Sigmoid colon (tissue), 7 donors: ENCODE measurements at places on chromosomes 7 and 10. TPM values are rescaled to one million over a fixed set of nuclear protein-coding genes. Genes with fewer than 3 reads are reported as not detected.
A peak's percentile ranks its signal among the peaks of the same experiment; 100 is the strongest.

LIPF gene
- total RNA-seq, result not detected

SPDYE1 gene
- total RNA-seq, result not detected

ZNF727 gene
- 3.4 TPM for total RNA-seq

CYP2W1 gene
- total RNA-seq, result 0.83 TPM

XRCC2 gene
- total RNA-seq, result 0.55 TPM

UPK3BL2 gene
- total RNA-seq, result 10.9 TPM

PNLIP gene
- total RNA-seq, result not detected

STAG3 gene
- 0.14 TPM for total RNA-seq

GARIN1A gene
- 3.0 TPM for total RNA-seq

FFAR4 gene
- total RNA-seq, result 0.99 TPM

FKBP6 gene
- not detected for total RNA-seq

DNA sequence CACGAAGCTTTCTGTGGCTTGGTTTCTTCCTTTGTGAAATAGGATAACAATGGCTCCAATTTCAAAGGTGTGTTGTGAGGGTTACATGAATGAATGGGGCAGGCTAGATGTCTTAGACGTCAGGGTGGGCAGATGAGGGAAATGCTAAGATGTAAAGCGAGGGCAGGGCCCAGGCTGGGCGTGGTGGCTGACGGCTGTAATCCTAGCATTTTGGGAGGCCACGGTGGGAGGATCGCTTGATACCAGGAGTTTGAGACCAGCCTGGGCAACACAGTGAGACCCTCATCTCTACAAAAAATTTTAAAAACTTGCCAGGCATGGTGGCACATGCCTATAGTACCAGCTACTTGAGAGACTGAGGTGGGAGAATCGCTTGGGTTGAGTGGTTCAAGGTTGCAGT lies 607.7 kb upstream of the FOXK1 start:
- H3K4me1 ChIP-seq, result no peaks in the 10 kb centered on the region
- no peak overlapping the region for H3K4me3 ChIP-seq
- H3K36me3 ChIP-seq, result no peaks in the 10 kb centered on the region
- no peaks in the 10 kb centered on the region for H3K27me3 ChIP-seq
- no peak for DNase-seq
- H3K27ac ChIP-seq, result no peak overlapping the region

- H3K36me3 ChIP-seq, result peaks cover 22% of the 10 kb centered on the region
- H3K27me3 ChIP-seq, result no peaks in the 10 kb centered on the region
- DNase-seq, result no peak
- H3K4me1 ChIP-seq, result no peaks in the 10 kb centered on the region
- no peak overlapping the region for H3K4me3 ChIP-seq
- H3K27ac ChIP-seq, result no peak overlapping the region
Observed at GRCh38 chr10:122850705-122851640, 5.3 kb upstream of the CUZD1 start.

GRCh38 chr7:6589829-6590644 lies at the start of gene INTS15:
INTS15 (plus strand) TSS chr7:6590021; CDS start chr7:6590284, 263 bp downstream.
- DNase-seq, result peak; percentile 81
- peaks cover 2% of the 10 kb centered on the region for H3K36me3 ChIP-seq
- peak within 1 kb of the TSS; percentile 87 for H3K27ac ChIP-seq
- peak within 1 kb of the TSS; percentile 97 for H3K4me3 ChIP-seq
- peaks cover 22% of the 10 kb centered on the region for H3K4me1 ChIP-seq
- no peaks in the 10 kb centered on the region for H3K27me3 ChIP-seq

DNA sequence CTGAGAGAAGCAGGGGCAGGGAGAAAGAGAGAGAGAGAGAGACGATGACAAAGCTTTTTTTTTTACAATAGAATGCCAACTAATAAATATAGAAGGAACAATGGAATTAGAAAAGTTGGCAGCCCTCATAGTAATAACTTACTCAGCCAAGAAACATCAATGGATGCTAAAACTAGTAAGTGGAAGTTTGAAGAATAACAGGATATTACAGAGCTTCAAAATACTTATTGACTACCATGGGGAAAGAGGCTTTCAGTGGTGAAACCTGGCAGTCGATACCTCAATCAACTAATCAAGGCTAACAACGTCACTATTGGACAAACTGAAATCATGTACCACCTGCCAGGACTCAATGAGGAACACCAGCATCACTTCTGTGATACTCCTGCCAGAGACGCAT lies 100.5 kb upstream of the LRRC4 start:
- no peaks in the 10 kb centered on the region for H3K4me1 ChIP-seq
- no peak overlapping the region for H3K27ac ChIP-seq
- DNase-seq, result no peak
- H3K27me3 ChIP-seq, result peaks cover 3% of the 10 kb centered on the region
- H3K36me3 ChIP-seq, result no peaks in the 10 kb centered on the region

DNA sequence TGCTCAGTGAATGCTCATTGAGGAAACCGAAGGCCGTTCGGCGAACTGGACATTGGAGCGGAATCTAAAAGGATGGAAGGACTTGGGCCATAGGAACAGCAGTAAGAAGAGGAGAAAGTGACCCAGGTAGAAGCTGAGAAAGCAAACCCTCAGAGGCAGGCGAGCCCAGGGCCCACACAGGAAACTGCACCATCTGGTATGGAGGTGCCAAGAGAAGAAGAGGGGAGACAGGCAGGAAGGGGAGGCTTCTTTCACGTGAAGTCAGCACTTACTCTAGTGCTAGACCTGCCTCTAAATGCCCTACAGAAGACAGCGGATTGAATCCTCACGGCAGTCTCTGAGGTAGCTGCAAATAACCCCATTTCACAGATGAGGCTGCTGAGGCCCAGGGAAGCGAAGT lies 10.2 kb upstream of the CRHR2 start:
- no peak overlapping the region for H3K4me3 ChIP-seq
- H3K36me3 ChIP-seq, result no peaks in the 10 kb centered on the region
- H3K4me1 ChIP-seq, result no peaks in the 10 kb centered on the region
- H3K27me3 ChIP-seq, result no peaks in the 10 kb centered on the region
- DNase-seq, result no peak
- H3K27ac ChIP-seq, result no peak overlapping the region

GRCh38 chr7:46032942-46033341 lies 111.9 kb upstream of the IGFBP3 start:
- no peaks in the 10 kb centered on the region for H3K27me3 ChIP-seq
- H3K36me3 ChIP-seq, result no peaks in the 10 kb centered on the region
- DNase-seq, result no peak
- no peak overlapping the region for H3K4me3 ChIP-seq

DNA sequence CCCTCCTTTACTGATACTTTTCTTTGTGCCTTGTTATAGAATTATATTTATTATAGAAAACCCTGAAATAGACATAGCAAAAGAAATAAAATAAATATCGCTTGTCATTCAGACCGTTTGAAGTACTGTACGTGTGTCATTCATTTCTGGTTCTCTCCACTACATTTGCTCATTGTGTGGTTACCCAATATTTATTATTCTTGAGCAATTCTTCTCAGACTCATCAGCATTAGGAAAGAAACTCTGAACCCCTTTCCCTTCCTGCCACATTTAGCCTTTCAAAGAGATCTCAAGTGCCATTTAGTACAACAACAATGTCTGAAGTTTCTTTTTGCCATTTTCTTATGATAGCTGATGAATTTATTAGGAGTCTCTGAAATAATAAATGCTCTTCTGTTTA lies 154.1 kb downstream of the KIAA1217 start:
- H3K4me1 ChIP-seq, result no peaks in the 10 kb centered on the region
- DNase-seq, result no peak
- H3K4me3 ChIP-seq, result no peak overlapping the region
- H3K36me3 ChIP-seq, result no peaks in the 10 kb centered on the region
- H3K27me3 ChIP-seq, result no peaks in the 10 kb centered on the region
- no peak overlapping the region for H3K27ac ChIP-seq

- peaks cover 23% of the 10 kb centered on the region for H3K36me3 ChIP-seq
- DNase-seq, result peak; percentile 63
- H3K4me1 ChIP-seq, result no peaks in the 10 kb centered on the region
- H3K27ac ChIP-seq, result peak overlapping the region; percentile 64
- no peaks in the 10 kb centered on the region for H3K27me3 ChIP-seq
- no peak overlapping the region for H3K4me3 ChIP-seq
Observed at GRCh38 chr10:93386631-93387369, 95.3 kb downstream of the MYOF start.

GRCh38 chr10:119991066-119991465 lies 98.5 kb downstream of the SEC23IP start:
- no peaks in the 10 kb centered on the region for H3K27me3 ChIP-seq
- DNase-seq, result no peak
- no peaks in the 10 kb centered on the region for H3K36me3 ChIP-seq
- H3K4me3 ChIP-seq, result no peak overlapping the region
- no peak overlapping the region for H3K27ac ChIP-seq
- H3K4me1 ChIP-seq, result no peaks in the 10 kb centered on the region

GRCh38 chr10:132294561-132295318 lies 13.0 kb downstream of the STK32C start:
- no peak overlapping the region for H3K4me3 ChIP-seq
- no peaks in the 10 kb centered on the region for H3K27me3 ChIP-seq
- peaks cover 17% of the 10 kb centered on the region for H3K4me1 ChIP-seq
- H3K27ac ChIP-seq, result no peak overlapping the region

DNA sequence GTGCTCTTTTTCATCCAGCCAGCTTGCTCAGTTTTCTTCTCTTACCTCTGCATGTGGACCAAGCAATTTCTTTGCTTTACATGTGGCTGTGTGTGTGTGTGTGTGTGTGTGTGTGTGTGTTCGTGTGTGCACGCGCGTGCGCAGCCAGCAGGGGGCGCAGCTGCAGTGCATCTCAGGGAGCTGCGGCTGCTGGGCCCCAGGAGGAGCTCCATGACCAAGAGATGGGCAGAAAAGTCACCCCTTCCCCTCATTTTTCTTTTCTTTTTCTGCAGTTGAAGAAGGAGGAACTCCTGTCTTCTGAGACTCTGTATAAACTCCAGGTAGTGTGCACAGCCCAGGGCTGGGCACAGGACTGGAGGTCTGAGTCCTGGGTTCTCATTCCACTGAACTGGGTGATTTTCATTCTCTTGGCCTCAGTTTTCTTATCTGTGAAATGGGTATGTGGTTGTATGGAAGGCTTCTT lies 41.8 kb downstream of the BLNK start:
- H3K4me3 ChIP-seq, result no peak overlapping the region
- H3K36me3 ChIP-seq, result no peaks in the 10 kb centered on the region
- H3K4me1 ChIP-seq, result no peaks in the 10 kb centered on the region
- no peaks in the 10 kb centered on the region for H3K27me3 ChIP-seq

GRCh38 chr7:92994901-92995300 lies 122.9 kb downstream of the SAMD9 start:
- no peak for DNase-seq
- no peak overlapping the region for H3K27ac ChIP-seq
- H3K36me3 ChIP-seq, result no peaks in the 10 kb centered on the region
- H3K27me3 ChIP-seq, result no peaks in the 10 kb centered on the region

- H3K27me3 ChIP-seq, result no peaks in the 10 kb centered on the region
- DNase-seq, result no peak
- H3K27ac ChIP-seq, result no peak overlapping the region
- H3K4me3 ChIP-seq, result no peak overlapping the region
- no peaks in the 10 kb centered on the region for H3K36me3 ChIP-seq
- H3K4me1 ChIP-seq, result no peaks in the 10 kb centered on the region
Observed at GRCh38 chr10:70780772-70781171, 4.4 kb downstream of the TBATA start.

- no peak overlapping the region for H3K27ac ChIP-seq
- no peak overlapping the region for H3K4me3 ChIP-seq
- no peaks in the 10 kb centered on the region for H3K27me3 ChIP-seq
- peak; percentile 42 for DNase-seq
- peaks cover 10% of the 10 kb centered on the region for H3K4me1 ChIP-seq
Observed at GRCh38 chr10:49362596-49363260, 33.2 kb downstream of the DRGX start.

DNA sequence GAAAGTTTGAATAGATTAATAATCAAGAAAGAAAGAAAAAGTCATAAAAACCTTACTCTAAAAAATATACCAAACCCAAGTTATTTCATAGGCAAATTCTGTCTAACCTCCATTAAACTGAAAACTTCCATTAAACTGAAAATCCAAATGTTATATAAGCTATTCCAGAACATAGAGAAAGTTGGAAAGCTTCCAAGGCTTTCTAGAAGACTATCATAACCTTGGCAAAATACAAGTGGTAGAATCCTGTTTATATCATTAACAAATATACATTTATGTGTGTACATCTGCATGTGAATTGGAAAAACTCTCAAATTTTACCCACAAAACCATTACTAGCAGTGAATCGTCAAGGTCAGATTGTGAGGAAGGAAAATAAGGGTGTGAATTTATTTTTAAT lies 23.9 kb downstream of the TEX36 start:
- no peaks in the 10 kb centered on the region for H3K4me1 ChIP-seq
- DNase-seq, result no peak
- H3K36me3 ChIP-seq, result no peaks in the 10 kb centered on the region
- H3K27ac ChIP-seq, result no peak overlapping the region

DNA sequence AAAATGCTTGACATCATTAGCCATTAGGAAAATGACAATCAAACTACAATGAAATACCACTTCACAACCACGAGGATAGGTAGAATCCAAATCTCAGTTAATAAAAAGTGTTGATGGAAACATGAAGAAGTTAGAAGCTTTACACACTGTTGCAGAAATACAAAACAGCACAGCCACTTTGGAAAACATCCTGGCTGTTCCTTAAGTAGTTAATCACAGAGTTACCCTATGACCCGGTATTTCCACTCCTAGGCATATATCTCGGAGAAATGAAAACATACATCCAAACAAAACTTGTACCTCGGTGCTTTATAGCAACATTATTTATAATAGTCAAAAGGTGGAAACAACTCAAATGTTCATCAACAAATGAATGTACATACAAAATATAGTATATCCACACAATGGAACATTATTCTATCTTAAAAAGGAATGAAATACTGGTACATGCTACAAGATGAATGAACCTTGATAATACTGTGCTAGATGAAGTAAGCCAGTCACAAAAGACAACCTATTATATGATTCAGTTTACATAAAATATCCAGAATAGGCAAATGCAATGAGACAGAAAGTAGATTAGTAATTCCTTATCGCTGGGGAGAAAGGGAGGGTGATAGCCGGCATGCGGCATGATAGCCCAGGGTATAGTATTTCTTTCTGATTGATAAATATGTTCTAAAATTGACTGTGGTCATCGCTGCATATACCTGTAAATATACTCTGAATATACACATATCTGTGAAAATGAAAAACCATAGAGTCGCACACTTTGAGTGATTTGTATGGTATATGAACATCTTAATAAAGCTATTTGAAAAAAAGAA lies 1.9 kb downstream of the VWDE start:
- no peak for DNase-seq
- peaks cover 14% of the 10 kb centered on the region for H3K4me1 ChIP-seq
- no peak overlapping the region for H3K4me3 ChIP-seq
- no peak overlapping the region for H3K27ac ChIP-seq

GRCh38 chr7:14252458-14252857 lies 263.0 kb upstream of the ETV1 start:
- no peaks in the 10 kb centered on the region for H3K27me3 ChIP-seq
- H3K4me1 ChIP-seq, result no peaks in the 10 kb centered on the region
- H3K36me3 ChIP-seq, result no peaks in the 10 kb centered on the region
- no peak overlapping the region for H3K4me3 ChIP-seq
- no peak for DNase-seq

- no peak overlapping the region for H3K4me3 ChIP-seq
- DNase-seq, result no peak
- H3K27me3 ChIP-seq, result no peaks in the 10 kb centered on the region
- no peaks in the 10 kb centered on the region for H3K4me1 ChIP-seq
- no peak overlapping the region for H3K27ac ChIP-seq
Observed at GRCh38 chr7:150751702-150752101, 14.5 kb downstream of the GIMAP5 start.

- DNase-seq, result peak; percentile 44
- no peak overlapping the region for H3K4me3 ChIP-seq
- peaks cover 14% of the 10 kb centered on the region for H3K4me1 ChIP-seq
- no peaks in the 10 kb centered on the region for H3K36me3 ChIP-seq
- H3K27ac ChIP-seq, result no peak overlapping the region
- no peaks in the 10 kb centered on the region for H3K27me3 ChIP-seq
Observed at GRCh38 chr7:2015251-2015871, 217.4 kb downstream of the MAD1L1 start.
